ENCODE measurements at places on chromosomes 7 and 10. TPM values are rescaled to one million over a fixed set of nuclear protein-coding genes. Genes with fewer than 3 reads are reported as not detected.

OR6B1 gene
- total RNA-seq, result not detected

ZDHHC4 gene
- 47.1 TPM for total RNA-seq

FIGNL1 gene
- 9.6 TPM for total RNA-seq

ANKRD7 gene
- 0.98 TPM for total RNA-seq

SPDYE1 gene
- not detected for total RNA-seq

SEMA4G gene
- total RNA-seq, result 4.0 TPM

C10orf120 gene
- not detected for total RNA-seq

ZPBP gene
- total RNA-seq, result not detected

PON2 gene
- 183 TPM for total RNA-seq

PIK3AP1 gene
- 14.9 TPM for total RNA-seq

HEPACAM2 gene
- not detected for total RNA-seq

HOXA4 gene
- total RNA-seq, result 4.5 TPM

IQCE gene
- 24.5 TPM for total RNA-seq

CRHR2 gene
- 0.44 TPM for total RNA-seq

HOXA6 gene
- 11.1 TPM for total RNA-seq

SLC18A3 gene
- total RNA-seq, result not detected

SEMA3E gene
- 3.5 TPM for total RNA-seq

ERVW-1 gene
- total RNA-seq, result not detected

DPP6 gene
- not detected for total RNA-seq

CCDC3 gene
- total RNA-seq, result 73.2 TPM

BAG3 gene
- 38.4 TPM for total RNA-seq

MORN4 gene
- total RNA-seq, result 8.2 TPM

EPO gene
- not detected for total RNA-seq

HHEX gene
- 6.3 TPM for total RNA-seq

IGFBP3 gene
- 145 TPM for total RNA-seq

SDK1 gene
- total RNA-seq, result 10.7 TPM

LIPN gene
- total RNA-seq, result not detected

LRRC4 gene
- total RNA-seq, result 2.4 TPM

FAM237B gene
- not detected for total RNA-seq

SMIM30 gene
- 21.3 TPM for total RNA-seq

CYP3A4 gene
- 0.22 TPM for total RNA-seq

AOAH gene
- 7.5 TPM for total RNA-seq

NEUROD6 gene
- total RNA-seq, result not detected

DNAJB9 gene
- 16.2 TPM for total RNA-seq

DNAH11 gene
- 0.22 TPM for total RNA-seq

PAPSS2 gene
- total RNA-seq, result 32.8 TPM

MYL7 gene
- total RNA-seq, result not detected

CYP26A1 gene
- not detected for total RNA-seq

BTBD16 gene
- not detected for total RNA-seq

ADCY1 gene
- 6.9 TPM for total RNA-seq

CELF2 gene
- 118 TPM for total RNA-seq

BLNK gene
- total RNA-seq, result 2.3 TPM

WNT8B gene
- not detected for total RNA-seq

NUTM2D gene
- total RNA-seq, result 7.2 TPM

ELAPOR2 gene
- 12.8 TPM for total RNA-seq

PRSS2 gene
- total RNA-seq, result 9.2 TPM

CTNNA3 gene
- total RNA-seq, result 15.9 TPM

ENTPD1 gene
- 26.3 TPM for total RNA-seq

CTAGE6 gene
- total RNA-seq, result 2.0 TPM

TMEM130 gene
- total RNA-seq, result 0.30 TPM

ATP6V0A4 gene
- total RNA-seq, result not detected

CTAGE15 gene
- 1.5 TPM for total RNA-seq

FBXL13 gene
- total RNA-seq, result 3.5 TPM
